Left renal pelvis (tissue), 4 donors: ENCODE measurements at places on chromosomes 12 and 14.
A peak's percentile ranks its signal among the peaks of the same experiment; 100 is the strongest.

DNA sequence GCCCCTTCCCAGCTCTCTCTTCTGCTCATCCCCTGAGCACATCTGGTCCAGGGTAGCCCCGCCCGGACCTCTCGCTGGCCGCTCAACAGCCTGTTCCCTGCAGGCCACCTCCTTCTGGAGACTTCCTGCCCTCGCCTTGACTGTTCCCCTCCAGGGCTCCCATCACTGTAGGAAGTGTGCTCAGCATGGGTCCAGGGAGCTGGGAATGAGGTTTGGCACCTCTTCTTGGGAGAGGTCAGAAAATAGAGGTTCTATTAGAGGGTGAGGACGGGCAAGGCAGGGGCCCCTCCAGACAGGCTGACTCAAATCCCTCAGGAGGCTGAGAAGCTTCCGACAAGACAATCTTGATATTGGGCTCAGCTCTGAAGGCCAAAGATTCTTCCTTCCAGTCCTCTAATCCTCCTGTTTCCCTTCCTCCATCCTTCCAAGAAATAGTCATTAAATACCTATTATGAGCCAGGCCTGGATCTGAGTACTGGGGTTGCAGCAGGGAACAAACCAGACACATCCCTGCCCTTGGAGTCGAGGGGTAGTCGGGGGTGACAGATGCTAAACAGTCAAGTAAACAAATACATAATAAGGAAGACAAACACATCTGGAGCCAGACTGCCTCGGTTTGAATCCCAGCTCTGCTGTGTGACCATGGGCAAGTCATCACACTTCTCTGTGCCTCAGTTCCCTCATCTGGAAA, 30.6 kb downstream of the CMKLR1 start:
- DNase-seq: no peak

DNA sequence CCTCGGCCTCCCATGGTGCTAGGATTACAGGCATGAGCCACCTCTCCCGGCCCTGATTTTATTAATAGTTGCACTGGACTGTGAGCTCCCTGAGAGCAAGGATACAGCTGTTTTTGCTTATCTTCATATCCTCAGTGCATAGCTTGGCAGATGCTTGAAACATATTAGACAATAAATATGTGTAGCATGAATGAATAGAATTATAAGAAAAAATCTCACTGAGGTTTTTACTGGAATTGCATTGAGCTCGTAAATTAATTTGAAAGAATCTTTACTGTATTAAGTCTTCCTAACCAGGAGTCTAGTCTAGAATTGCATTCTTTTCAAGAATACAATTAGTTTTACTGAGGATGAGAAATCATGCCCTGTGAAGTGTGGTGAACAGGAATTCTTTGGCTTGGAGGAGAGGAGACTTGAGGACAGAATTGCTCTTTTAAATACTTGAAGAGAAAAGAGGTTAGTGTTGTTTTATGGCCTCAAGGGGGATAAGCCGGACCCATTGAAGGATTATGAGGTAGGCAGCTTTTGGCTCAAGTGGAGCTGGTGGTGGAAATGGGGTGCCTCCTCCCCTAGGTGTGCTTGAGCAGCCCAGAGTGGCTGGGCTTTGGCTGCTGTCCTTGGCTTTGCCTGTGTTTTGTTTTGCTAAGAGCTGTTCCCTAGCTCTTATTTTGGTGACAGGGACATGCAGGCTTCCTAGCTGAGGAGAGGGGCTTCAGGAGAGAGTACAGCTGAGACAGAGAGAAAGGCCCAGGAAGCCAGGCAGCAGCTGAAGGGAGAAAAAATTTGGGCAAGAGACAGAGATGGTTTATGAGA, 34.0 kb downstream of the PLEKHD1 start:
- no peak for DNase-seq

DNA sequence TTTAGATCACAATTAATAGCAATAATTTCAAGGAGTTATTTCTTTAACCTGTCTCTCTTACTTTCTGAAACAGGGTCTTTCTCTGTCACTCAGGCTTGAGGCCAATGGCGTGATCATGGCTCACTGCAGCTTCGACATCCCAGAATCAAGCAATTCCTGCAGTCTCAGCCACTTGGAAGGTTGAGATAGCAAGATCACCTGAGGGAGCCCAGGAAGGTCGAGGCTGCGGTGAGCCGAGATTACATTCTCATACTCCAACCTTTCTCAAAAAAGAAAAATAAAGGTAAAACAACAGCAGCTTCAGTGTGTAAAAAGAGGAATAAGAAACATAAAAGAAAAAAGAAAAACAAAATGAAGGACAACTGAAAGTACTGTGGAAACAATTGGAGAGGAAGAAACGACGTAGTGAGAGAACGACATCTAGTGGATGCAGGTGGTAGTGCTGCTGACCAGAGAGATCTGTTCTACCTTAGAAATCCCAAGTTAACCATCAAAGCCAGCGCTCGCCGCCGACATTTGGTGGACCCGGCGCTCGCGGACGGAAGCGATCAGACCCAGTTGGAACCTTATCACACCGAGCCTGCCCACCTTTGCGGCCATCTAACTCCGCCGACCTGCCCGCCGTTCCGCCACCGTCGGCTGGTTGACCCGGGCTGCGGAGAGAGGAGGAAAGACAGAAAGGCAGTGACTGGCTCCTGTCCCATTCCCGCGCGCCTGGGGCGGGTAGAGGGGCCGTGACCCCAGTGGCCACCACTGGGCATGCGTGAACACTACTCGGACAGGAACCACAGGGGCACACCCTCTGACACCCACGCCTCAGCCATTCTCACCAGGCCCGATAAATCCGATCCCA, 196.1 kb downstream of the ALG10 start:
- DNase-seq: peak; percentile 25

DNA sequence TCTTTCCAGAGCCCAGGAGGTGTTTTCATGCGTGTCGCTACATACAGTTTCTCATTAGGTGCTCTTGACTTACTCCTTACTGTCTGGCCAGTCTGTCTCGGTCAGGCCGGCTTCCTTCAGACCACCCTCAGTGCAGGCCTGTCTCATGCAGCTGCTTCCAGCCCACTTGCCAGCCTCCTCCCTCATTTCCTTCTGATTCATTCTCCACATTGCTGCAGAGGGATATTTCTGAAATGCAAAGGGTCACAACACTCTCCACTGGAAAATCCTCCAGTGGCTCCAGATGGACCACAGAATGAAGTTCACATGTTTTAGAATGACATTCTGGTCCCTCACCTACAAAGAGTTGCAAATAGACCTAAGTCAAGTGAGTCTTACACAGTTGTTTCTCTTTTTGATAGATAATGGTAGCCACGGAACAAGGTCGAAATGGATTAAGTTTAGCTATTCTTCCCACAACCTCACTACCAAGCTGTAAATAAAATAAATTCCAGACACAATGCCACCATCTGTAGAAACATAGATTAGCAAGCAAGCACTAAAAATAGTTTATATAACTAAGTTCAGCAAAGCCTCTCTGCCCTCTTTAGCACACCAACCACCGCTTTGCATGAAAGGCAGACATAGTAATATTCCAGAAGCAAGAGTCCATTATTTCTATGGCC, 146.9 kb downstream of the ESR2 start:
- DNase-seq: no peak

DNA sequence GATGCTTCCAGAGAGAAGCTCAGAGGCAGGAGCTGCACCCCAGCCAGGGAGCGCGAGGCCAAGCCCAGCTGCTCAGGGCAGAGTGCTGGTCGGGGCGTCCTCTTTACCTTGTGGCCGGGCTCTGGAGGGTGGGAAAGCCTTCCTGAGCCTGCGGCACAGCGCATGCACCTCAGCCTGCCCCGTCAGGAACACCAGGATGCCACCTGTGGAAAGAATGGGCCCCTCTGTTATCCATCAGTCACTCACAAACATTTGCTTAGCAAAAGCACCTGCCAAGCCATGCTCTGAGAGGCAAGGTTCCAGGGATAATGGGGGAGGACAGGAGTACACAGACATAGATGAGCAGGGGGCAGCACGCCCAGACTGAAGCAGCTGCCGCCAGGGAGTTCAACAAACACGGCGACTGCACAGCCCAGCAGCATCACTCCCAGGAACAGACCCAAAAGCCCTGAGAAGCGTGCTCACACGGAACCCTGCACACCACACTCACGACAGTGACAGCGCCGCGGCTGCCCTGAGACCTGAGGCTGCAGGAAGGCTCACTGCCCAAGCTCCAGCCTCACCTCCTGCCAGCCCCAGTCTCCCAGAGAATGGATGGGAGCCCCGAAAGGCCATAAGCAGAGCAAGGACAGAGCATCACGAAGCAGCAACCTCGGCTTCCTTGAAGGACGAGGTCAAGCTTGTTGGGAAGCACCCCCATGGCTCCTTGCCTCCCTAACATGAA, 21.8 kb downstream of the DHX37 start:
- DNase-seq: no peak

GRCh38 chr12:54596526-54596946, 8.1 kb upstream of the PPP1R1A start:
- DNase-seq: peak; percentile 57

DNA sequence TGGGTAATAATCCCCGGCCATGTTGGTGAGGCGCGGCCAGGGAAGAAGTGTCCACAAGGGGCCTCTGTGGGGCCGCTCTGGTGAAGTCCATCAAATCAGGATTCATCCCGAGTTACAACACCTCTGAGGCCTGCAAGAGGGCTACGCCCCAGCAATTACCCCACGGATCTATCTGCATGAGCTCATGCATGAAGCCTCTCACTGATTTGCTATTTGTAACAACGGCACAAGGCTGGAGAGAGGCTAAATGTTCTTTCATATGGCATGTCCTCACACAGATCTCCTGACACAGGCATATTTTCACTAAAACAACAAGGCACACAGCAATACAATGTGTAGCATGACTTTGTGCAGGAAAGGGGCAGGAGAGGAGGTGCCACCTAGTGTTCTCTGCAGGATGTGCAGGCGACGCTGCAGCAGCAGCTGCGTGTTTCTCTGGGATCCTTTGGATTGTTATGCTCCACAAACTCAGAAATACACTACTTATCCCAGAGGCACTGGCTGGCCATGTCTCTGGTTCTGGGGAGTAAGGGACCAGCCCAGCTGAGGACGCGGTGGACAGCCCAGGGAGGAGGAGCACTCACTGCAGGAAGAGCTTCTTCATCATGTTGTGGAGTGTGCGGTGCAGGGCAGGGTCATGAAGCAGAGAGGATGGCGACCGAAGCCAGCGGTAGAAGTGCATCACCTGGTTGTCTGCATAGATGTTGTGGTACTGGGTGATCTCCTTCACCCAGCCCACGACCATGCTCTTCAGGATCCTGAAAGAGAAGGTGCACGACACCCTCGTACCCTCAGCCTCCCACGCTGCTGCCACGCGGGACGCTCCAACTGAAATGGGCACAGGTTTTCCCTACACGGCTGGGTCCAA, 20.2 kb downstream of the P2RX2 start:
- no peak for DNase-seq

GRCh38 chr12:47321436-47321835, 241.7 kb upstream of the AMIGO2 start:
- DNase-seq: no peak

DNA sequence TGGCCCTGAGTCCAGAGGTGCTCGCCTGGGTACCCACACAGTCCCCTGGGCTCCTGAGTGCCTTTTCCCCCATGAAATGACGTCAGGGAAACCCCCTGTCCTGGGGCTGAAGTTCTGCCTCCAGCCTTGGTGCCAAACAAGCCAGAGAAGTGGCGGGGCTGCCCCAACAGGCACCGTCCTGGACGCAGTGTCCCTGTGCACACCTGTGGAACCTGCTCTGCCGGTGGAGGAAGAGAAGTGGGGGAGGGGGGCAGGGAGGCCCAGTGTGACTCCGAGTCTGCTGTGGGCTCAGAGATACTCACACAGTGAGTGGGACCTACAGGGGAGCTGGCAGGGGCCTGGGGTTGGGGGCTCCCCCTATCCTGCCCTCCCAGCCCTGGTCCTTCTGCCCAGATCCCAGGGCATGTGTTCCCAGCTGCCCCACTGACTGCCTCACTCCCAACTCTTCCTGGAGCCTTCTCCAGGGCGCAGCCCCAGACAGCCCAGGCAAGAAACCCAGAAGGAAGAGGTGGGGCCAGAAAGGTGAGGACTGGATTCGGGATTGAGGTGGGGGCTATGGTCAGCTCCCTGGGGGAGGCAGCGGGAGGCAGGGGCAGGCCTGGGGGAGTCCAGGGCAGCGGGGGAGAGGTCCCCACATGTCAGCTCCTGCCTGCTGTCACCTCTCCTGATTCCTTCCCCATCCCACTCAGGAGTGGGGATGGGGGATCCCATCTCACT, 24.7 kb downstream of the CCDC85C start:
- no peak for DNase-seq
